ENCODE measurements at places on chromosomes 3 and 15. TPM values are rescaled to one million over a fixed set of nuclear protein-coding genes. Genes with fewer than 3 reads are reported as not detected.

DNA sequence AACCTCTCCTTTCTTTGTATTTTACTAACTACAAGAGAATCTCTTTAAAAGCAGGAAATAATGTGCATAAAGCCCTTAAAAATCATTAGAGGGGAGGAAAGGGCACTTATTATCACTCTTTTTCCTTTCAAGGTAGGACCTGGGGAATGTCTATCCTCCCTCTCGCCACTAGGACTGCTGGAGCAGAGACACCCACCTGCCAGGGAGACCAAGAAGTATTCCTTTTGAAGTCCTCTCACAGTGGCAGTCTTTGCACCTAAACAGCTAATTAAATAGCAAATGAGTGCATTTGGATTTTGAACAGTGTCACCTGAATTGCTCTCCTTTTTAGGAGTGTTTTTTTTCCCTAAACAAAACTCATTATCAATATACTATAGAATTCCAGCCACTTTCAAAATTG is 874.1 kb downstream of the ZPLD1 start:
- no peak for DNase-seq

- DNase-seq = no peak
Measured at GRCh38 chr3:144018776-144019175, 47.2 kb downstream of the DIPK2A start.

DNA sequence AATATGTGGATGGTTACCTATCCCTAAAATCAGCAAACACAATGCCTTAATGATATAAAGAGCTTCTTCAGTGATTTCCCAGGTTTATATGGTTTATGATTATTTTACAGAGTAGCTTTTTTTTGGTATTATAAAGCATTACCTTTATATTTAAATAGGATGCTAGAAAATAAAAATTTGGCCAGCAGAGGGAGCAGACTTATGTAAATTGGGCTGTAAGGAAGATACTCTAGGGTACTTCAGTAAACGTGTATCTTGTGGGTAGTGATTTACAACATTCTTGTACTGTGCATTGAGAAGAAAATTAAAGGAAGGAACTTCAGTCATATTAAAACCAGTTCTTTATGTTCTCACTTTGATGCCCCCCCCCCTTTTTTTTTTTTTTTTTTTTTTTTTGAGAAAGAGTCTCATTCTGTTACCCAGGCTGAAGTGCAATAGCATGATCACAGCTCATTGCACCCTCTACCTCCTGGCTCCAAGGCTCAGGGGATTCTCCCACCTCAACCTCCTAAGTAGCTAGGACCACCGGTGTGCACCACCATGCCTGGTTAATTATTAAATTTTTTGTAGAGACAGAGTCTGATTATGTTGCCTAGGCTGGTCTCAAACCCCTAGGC is 167.9 kb downstream of the BBX start:
- DNase-seq = no peak

- DNase-seq = no peak
Measured at GRCh38 chr3:140424211-140424610, 253.7 kb upstream of the TRIM42 start.

DNA sequence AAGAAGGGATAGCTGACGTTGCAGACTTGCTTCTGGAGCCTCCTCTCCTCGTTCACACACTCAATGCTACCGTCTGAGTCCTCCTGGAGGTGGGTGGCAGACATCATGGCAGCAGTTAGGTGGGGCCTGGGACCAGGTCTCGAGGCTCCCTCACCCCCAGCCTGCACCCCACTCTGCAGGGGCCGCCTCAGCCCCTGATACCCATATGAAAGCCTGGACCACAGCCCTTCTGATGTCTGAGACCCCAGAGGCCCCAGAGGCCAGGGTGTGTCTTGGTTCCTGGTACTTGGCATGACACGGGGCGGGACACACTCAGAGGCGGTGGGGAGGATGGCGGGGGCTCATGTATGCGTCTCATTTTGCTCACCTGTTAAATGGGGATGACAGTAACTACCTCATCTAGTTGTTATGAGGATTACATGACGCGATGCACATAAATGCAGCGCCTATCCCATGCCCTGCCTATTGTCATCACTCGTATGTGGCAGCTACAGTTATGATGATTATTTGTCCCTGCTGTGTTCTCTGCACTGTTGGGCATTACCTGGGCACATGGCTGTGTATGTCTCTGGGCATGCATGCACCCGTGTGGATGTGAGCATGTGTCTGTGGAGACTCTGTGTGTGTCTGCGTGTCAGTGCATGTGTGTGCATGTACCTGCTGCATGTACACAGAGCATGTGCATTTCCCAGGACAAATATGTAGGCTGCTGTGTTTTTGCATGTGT is 39.9 kb downstream of the FEM1B start:
- no peak for DNase-seq

DNA sequence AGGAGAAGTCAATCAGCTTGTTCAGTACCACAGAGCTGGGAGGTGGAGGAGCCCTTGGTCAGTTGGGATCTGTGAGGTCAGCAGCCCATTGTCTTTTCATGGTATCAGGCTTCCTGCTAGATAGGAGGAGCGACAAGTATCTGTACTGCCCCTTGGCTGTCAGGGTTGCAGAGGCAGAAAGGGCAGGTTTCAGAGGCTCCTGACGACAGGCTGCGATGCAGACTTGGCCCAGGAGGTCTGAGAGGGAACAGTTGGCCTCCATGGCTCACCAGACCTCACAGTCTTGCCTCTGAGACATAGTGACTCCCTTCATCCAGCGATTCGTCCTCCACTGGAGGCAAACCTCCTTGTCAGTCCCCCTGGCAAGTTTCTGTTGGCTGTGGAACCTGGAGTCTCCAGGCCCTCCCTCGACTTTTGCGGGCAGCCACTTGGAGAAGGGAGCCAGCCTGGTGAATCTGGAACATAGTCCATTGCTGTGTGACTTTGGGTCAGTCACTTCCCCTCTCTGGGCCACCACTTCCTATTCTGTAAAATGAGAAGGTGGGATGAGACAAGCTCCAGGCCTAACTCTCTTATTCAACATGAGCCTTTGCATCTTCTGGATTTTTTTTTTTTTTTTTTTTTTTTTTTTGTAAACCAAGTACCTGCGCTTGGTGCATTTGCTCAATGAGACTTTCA is 177.9 kb upstream of the TLE3 start:
- no peak for DNase-seq

DNA sequence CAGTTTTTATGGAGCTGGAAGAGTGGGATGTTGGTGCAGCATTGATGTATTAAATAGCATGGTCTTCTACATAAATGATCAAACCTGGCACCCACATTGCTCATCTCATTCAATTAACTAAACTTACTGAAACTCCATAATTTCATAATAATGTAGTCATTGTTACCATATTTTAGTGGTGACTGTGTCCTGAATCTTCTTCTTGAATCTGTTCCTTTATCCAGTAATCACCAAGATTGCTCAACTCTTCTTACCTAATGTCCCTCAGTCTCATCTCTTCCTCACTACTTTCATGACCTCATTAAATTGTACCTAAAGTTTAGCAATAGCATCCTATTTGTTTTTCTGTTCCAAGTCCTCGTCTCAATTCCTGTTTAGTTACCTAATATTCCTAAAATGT is 69.8 kb downstream of the FGF7 start:
- no peak for DNase-seq

DNA sequence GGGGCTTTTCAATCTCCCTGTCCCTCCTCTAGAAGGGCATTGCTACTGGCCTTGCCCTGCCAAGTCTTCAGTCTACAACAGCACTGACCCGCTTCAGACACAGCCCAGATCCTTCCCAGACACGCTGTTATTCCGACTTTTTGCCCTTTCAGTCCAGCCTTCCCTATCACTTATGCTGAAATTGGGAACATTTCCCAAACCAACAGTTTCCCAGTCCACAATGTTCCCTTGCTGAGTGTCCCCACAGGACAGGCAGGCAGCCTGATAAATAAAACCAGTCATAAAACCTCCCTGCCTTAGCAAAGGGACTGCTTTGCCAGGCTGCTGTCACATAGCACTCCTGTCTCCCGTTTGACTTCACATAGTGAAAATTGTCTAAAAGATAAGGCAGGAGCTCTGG is 43.5 kb downstream of the GOLGA6L2 start:
- DNase-seq = peak; percentile 58

DNA sequence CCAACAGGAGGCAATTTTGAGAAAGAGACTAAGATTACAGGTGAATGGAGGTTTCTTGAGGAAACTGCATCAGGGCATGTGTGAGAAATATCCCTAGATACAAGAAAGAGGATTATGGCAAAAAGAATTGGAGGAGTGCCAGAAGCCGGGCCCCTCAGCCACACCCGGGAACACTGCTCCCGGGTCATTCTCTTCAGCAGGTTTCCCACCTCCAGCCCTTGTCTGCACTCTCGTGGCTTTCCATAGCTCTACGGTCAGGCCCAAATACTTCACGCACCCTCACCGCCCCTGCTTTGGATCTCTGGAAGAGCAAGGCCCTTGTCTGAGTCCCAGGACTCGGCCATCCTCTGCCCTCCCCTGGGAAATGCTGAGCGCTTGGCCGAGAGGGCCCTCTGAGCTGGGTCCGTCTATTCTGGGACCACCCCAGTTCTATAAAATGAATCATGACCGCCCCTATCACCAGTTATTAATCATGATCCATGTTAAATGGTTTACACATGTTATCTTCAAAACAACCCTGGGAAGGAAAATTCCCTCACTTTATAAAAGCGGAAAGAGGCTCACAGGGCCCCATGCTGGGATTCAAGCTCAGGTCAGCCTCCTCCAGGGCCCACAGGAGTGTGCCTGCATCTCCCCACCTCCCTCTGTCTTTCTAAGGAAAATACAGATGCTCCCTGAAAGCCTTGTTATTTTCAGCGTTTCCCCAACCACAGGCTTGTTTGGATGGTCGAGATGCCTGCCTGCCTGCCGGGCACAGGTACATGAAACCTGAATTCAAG is 38.8 kb upstream of the SPTBN5 start:
- DNase-seq = no peak

Gene NMB
- 1.9 TPM for total RNA-seq

Gene GRM7
- total RNA-seq = not detected

Gene ZNF710
- 4.9 TPM for total RNA-seq

Gene FANCD2OS
- total RNA-seq = not detected

Gene EPM2AIP1
- total RNA-seq = 17.9 TPM

Gene EPHA3
- total RNA-seq = 3.5 TPM

Gene EBLN2
- total RNA-seq = 1.2 TPM

Gene EIF5A2
- total RNA-seq = 7.2 TPM

Gene RASGRP1
- total RNA-seq = 0.11 TPM

Gene C3orf70
- 1.5 TPM for total RNA-seq

Data from Right ventricle myocardium superior (tissue), 1 donor.